Effector CD8-positive, alpha-beta T cell (primary cell): ENCODE measurements at places on chromosomes 11 and 22.

GRCh38 chr11:73946798-73947458 lies 3.9 kb upstream of the DNAJB13 start:
- DNase-seq: no peak

- DNase-seq: peak; percentile 68
Measured at GRCh38 chr11:5808500-5809121, at the start of gene OR52N2. OR52N2 (plus strand) TSS chr11:5808924; CDS start chr11:5820336, 11,412 bp downstream.

- DNase-seq: no peak
Measured at GRCh38 chr22:44495629-44496028, 2.4 kb downstream of the RTL6 start.

DNA sequence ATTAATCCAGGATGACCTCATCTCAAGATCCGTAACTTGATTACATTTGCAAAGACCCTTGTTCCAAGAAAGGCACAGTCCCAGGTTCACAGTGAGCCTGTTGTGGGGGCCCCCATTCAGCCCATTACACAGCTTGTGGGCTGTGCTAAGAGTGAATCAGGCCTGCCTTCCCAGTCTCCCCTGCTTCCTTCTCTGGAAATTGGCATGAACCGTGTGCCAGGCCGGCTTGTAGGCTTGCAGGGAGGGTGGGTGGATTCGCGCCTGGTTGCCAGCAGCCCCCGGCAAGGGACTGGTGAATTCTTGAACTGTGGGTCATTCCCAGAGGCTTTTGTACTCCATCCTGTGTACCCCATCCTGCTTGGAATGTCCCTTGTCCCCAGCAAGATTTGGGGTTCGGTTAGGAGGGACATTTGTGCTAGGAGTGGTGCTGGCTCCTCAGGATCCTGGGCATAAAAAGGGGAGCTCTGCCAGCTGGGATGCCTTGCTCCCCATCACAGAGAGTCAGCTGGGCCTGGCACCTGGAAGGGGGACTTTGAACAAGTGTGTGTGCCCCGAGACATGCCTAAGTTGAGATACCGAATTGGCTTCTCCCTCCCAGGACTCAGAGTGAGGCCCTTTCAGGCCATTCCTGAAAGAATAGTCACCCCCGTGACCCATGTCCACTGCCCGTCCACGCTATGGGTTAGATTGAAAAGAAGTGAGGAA lies 818.2 kb downstream of the BRD1 start:
- DNase-seq: no peak

- DNase-seq: no peak
Measured at GRCh38 chr22:39012533-39013511, 1.2 kb upstream of the APOBEC3C start.

DNA sequence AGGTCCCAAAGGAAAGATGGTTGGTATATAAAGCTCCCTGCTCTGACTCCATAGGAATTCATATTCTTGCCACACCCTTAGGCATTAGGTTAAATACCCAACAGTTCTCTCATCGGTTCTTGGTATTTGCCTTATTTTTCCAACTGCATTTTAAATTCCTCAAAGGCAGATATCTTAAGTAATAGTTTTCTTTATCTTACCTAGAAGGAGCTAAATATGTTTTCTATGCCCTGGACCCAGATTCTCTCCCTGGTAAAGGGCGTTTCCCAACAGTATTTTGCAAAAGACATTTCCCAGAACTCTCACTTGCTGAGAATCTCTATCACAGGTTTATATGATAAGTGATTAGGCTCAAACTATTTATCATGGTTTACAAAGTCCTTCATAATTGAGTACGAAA lies 158.6 kb upstream of the BDNF start:
- no peak for DNase-seq

DNA sequence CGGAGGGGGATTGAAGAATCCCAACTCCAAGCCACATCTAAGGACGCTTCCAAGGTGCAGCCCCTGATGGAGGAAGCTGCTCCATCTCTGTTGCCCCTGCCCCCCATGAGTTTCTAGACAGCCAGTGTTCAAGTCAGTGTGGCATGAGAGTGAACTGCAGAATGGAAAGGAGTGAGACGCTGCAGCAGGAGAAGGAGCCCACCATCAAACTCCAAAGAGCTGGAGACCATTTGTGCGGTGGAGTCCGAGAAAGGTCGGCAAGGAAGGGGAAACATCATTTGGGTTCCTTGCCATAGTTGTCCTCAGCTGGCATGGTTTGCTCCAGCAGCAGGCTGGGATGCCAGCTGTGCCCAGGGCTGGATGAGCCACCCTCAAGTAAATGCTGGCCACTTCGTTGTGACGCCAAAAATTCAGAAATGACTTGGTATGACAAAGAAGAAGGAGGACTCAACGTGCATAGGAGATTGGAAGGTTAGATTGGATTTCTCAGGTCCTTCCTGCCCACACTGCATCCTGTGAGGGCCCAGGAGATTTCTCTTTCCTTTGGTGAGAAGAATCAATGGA lies 16.4 kb downstream of the APOL2 start:
- no peak for DNase-seq

DNA sequence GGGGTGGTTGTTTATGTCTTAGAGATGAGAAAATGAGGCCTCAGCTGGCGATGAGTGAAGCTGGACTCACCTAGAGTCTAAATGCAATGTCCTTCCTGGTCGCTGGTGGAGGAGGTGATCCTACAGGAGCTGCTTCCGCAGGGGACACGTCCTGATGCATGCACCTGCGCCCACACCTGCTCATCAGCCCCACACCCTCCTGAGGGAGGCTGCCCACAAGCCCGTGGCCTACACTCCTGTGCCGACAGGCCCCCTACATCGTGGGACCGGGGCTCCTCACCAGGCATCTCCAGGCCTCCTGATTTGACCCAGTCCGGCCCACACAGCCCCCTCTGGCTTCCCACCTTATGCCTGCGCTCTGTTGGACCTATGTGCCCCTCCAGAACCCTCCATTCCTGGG lies 857.2 kb downstream of the TBC1D22A start:
- no peak for DNase-seq

- no peak for DNase-seq
Measured at GRCh38 chr22:17281440-17281841, 62.2 kb upstream of the ADA2 start.

DNA sequence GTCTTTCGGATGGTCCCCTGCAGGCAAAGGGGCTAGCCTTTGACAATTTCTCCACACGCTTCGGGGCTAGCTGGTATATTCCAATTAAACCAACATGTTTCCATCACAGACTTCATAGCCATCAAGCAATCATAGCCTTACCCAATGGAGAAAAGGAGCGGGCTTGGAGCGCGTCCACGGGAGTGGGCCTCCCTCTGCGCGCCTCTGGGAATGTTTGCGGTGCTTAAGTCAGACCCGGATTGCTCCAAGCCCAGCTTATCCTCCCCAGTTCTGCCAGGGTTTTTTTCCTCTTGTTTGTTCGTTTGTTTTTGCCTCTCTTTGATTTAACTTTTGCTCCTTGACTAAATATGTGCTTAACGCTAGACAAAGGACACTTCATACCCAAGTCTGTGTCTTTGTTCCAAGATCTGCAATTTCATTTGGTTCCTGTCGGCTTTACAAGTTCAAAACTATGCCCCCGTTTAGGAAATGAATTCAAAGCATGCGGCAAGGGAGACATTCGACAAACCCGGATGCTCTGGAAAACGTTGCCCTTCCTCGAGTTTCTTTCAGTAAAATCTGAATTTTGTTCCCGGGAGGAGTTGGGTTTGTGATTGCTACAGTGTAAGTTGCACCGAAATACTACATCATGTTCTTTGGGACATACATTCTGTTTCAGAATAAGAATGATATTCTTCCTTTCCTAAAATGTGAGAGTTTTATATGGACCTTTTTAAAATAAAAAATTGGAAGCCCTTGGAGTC lies 1.0 kb upstream of the GLB1L2 start:
- DNase-seq: no peak

GRCh38 chr11:115279813-115280761 lies 224.1 kb downstream of the CADM1 start:
- DNase-seq: no peak

DNA sequence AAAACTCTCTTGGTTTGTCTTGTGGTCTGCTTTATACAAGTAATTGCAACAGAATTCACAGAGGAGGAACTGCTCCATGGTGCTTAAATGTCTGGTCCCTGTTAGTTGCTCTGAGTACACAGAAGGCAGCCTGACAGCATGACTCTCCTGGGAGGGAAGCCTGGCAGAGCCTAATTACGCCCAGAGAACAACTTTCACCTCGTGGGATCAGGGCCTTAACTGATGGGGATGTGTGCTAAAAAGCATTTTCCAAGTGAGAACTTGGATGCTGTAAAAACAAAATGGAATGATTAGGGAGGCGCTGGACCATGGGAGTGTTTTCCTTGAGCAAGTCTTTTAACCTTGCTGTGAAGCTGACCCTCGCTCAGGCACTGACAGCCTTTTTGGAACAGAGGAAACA lies 154.0 kb upstream of the TENM4 start:
- DNase-seq: no peak

DNA sequence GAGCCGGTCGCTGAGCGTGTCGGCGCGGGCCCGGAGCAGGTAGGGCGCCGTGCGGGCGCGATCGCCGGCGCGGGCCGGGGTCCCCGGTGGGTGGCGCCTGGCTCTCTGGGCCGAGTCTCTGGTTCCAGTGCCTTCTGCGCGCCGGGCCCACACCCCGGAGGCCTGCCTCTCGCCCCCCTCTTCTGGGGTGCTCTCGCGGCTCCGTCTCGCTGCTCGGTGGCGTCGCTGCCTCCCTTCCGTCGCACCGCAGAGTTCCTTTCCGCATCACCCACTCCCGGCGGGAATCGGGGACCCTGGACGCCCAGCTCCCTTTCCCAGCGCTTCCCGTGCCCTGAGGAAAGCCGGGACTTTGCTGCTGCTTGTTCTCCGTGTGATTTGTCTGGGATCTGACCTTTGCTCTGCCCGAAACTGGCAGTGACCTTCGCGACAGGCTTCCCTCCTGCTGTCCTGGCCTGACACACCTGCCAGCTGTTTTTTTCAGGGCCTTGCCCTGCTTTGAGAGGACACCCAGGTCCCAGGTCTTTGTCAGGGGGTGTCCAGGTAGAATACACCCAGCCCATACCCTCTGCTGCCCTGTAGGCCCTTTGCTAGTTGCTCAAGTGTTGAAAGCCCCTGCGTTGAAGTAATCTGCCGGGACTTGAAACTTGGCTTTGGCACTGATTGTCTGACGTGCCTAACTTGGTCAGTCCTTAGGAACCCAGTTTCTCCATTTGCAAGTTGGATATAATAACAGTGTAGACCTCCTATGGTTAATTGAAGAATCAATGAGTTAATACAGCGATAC lies 711 bp downstream of the FDX1 start:
- DNase-seq: peak; percentile 38

DNA sequence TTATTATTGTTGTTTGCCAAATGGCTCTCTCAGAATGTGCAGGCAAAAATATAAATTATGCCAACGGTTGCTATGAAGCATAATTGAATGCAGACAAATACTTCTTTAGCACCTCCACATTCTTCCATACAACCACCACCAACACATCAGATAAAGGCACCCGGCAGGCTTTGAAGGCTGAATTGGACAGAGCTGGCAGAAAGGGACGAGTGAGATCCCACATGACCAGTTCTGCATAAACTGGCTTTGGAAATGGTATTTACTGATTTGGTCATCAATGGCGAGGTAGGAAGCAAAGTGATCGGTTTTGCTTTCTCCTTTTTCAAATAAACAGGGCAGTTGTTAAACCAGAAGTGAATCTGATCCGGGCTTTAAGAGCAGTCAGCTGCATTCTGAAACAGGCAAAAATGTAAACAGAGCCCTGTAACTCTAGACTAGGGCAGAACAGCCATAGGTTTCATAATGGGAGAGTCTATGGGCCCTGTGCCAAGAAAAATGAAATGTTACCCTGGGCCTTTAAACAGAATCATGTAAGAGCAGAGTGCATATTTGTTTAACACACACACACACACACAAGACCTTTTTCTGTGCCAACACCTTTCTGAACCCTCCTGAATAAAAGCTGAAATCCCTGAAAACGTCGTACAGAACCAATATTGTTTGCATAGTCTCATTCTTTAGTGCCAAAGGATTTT lies 97.7 kb downstream of the MPPED2 start:
- DNase-seq: no peak

GRCh38 chr22:26354707-26355106 lies 74.4 kb upstream of the ASPHD2 start:
- DNase-seq: no peak

GRCh38 chr22:49393526-49393925 lies 434.1 kb downstream of the BRD1 start:
- no peak for DNase-seq

GRCh38 chr11:64069401-64070313 lies 33.9 kb downstream of the FLRT1 start:
- no peak for DNase-seq

- DNase-seq: no peak
Measured at GRCh38 chr22:17732251-17732854, 41.9 kb downstream of the BID start.

GRCh38 chr11:111796696-111797095 lies 30.5 kb upstream of the PPP2R1B start:
- DNase-seq: no peak

GRCh38 chr11:72647882-72648281 lies 26.3 kb downstream of the PDE2A start:
- no peak for DNase-seq

DNA sequence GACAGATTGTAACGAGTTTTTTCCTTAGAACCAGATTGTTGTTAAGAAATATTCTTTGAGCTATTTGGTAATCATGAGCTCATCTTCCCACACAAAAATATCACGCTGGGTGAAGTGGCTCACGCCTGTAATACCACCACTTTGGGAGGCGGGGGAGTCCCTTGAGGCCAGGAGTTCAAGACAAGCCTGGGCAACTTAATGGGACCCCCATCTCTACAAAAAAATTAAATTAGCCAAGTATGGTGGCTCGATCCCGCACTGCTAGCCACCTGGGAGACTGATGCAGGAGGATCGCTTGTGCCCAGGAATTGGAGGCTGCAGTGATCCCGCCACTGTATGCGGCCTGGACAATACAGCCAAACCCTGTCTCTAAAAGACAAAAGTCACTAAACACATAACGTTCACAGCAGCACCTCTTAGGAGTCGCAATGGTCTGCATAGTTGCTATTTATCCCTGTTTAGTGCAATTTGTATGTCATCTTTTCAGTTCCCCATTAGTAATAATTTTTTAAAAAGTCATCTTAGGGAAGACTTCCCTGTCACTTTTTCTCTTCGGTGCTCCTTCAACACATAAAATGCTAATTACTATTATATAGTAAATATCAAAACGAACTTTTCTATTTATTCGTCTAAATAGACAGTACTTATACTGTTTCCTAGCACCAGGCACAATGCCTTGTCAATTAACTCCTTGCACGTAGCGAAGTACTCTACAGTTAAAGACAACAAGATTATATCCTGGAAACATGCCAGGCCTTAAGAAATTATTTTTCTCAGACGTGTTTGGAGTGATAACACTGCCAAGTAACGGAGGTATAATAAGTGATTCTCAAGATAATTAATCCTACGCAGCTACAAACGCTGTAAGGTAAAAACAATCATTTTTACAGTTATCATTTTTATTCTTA lies 1.1 kb downstream of the ST13 start:
- no peak for DNase-seq

DNA sequence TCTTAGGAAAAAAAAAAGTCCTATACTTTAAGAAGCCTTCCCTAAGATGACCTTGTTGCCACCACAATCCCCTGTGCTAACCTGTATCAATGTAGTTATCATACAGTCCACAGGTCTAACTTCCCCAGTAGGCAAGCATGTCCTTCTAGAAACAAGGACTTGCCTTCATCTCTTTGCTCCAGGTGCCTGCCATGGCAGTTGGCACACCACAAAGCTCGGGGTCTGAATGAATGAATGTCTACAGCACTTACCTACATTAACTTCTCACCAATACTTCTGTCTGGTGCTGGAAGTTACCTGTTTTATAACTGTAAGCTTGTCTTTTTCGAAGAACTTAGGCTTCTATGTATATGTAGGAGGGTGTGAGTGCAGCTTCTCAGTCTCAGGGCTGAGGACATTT lies 23.4 kb downstream of the CLPB start:
- DNase-seq: no peak
